HCT116 (cell line): ENCODE measurements at places on chromosomes 12 and 14.

DNA sequence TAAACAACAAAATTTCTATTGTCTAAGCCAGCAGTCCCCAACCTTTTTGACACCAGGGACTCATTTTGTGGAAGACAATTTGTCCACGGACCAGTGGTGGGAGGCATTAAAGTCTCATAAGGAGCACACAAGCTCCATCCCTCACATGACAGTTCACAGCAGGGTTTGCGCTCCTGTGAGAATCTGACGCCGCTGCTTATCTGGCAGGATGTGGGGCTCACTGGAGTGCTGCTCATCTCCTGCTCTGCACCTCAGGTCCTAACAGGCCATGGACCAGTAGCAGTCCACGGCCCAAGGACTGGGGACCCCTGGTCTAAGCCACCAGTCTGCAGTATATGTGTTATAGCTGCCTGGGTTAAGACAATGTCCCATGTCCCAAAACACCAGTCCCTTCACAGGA is 27.2 kb downstream of the VCPKMT start:
- no peak for DNase-seq

GRCh38 chr14:104246401-104247335 is 108.3 kb downstream of the KIF26A start:
- DNase-seq, result no peak

DNA sequence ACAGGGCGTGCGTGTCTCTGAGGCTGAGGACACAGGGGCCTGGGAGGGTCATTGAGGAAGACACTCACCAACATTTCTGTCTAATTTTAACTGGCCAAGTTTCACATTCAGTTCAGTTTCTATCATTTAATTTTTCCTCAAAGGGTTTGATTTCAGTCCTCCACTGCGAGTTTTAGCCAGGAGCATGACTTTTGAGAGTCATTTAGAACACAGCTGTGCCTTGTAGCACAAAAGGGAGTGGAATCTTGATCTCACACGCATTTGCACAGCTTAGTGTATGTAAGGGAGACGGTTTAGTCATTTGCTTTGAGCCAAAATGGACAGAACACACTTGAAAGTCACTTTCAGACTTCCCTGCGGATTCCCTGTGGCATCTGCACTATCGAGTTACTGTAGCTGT is 1090.8 kb downstream of the BCL11B start:
- DNase-seq, result no peak

GRCh38 chr14:68143341-68143841 is 323.8 kb downstream of the RAD51B start:
- DNase-seq, result no peak

- no peak for DNase-seq
Measured at GRCh38 chr12:130981911-130982310, 28.2 kb downstream of the ADGRD1 start.

DNA sequence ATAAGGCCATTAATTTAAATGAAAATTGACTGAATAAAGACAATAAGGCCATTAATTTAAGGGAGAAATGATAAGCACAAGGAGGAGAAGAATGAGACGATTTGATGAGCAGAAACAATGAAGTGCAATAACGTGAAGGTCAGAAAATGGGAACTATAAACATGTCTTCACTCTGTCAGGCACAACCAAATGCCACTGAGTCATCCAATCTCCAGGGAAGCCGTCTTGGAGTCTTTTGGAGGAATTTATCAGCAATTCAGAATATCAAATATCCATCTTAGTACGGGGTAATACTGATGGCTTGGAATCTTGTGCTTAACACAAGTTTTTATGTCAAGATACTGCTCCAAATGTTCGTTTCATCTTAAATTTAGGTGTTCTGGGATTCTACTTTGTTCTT is 159.9 kb downstream of the CAPZA3 start:
- DNase-seq, result no peak

DNA sequence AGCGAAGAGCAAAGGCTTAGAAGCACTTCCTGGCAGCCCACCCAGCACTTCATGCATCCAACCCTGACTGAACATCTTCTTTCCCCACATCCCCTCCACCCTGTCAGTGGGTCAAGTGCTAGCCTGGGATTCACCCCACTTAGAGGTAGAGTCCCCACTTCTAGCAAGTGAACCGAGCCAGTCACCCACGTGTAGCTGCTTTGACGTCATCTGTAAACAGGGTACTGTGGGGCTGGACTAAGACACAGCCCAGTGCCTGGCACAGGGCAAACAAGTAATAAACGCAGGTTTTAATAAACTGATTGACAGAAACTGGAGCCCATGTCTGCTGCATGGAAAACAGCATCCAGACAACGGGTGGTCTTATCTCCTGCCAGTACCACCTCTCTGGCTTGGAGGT is 61.7 kb downstream of the ITPK1 start:
- no peak for DNase-seq

GRCh38 chr12:42679466-42679865 is 89.9 kb upstream of the PRICKLE1 start:
- DNase-seq, result no peak

GRCh38 chr12:20125276-20125798 is 243.0 kb upstream of the PDE3A start:
- DNase-seq, result no peak

DNA sequence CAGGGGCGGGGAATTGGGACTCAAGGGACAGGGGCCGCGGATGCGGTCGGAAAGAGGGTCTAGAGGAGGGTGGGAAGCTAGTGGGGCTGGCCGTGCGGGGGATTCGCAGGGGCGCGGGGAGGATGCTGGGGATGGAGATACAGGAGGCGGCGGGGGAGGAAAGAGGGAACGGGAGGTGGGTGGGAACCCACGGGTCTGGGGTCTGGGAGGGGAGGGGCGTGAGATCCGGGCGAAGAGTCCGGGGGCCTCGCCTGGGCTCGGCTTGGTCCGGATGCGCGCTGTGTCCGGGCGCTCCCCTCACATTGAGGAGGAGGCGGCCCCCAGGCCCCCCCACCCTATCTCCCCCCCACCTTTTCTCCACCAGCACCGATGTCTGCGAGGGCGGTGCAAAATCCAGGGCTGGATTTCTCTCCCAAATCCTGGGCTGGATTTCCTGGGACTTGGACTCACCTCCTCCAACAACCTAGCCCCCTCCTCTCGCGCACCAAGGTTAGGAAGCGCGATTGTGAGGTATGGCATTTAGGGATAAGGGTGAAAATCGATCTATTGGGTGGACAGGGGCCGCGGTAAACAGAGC is at the start of gene AGAP2:
Gene AGAP2 (minus strand): TSS at position 82 of the 577 bp plus-strand sequence. CDS start 496 bp downstream, outside the sequence.
- no peak for DNase-seq

DNA sequence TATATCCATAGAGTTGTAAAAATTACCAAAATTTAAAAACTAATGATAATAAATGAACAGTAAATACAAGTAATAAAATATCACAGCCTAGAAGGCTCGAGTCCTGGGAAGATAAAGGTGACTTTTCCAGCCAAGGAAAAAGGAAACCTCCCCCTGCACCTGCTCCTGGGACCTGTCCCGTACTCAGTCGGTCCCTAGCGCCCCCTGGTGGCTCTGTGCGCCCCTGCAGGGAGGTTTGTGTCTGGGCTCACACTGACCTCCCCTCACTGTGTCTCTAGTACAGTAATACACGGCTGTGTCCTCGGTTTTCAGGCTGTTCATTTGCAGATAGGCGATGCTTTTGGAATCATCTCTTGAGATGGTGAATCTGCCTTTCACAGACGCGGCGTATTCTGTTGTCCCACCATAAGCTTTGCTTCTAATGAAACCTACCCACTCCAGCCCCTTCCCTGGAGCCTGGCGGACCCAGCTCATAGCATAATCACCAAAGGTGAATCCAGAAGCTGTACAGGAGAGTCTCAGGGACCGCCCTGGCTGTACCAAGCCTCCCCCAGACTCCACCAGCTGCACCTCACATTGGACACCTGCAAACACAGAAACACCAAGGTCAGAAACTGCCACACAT is 1030.4 kb downstream of the TMEM121 start:
- DNase-seq, result no peak

- no peak for DNase-seq
Measured at GRCh38 chr14:35632271-35632670, 98.3 kb downstream of the INSM2 start.

GRCh38 chr12:22287101-22287500 is 47.4 kb downstream of the ST8SIA1 start:
- no peak for DNase-seq

DNA sequence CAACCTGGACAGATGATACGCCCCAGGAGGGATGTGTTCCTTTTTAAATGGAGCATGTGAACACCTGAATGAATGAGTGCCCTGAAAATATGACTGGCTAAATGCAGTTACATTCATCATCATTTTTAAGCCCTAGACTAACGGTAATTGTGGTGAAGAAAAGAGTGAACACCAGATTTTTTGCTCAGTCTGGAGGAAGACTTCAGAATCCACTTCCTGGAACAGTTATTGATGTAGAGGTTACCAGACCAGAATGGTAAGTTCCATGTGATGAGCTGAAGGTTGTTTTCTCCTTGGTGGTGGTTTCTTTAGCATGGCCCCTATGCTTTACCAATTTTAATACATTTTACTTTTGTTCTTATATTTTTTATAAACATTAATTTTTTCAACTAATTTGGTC is 29.3 kb downstream of the PIWIL1 start:
- no peak for DNase-seq

- no peak for DNase-seq
Measured at GRCh38 chr14:97948841-97949240, 1151.7 kb downstream of the VRK1 start.

GRCh38 chr14:22570132-22570949 is 18.7 kb downstream of the DAD1 start:
- DNase-seq, result peak; percentile 79

DNA sequence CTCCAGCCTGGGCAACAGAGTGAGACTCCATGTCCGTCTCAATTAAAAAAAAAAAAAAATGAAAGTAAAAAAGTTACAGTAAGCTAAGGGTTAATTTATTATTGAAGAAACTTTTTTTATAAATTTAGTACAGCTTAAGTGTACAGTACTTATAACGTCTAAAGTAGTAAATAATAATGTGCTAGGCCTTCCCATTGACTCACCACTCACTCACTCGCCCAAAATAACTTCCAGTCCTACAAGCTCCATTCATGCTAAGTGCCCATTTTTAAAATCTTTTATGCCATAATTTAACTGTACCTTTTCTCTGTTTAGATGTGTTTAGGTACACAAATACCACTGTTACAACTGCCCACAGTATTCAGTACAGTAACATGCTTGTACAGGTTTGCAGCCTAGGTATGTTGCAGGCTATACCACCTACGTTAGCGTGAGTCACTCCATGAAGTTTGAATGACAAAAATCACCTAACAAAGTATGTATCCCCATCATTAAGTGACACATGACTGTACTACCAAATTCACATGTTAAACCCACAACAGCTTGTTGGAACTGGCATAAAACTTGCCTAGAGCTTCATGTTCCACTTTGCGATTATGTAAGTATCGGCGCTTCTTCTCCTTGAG is 10.7 kb downstream of the KANSL2 start:
- no peak for DNase-seq

DNA sequence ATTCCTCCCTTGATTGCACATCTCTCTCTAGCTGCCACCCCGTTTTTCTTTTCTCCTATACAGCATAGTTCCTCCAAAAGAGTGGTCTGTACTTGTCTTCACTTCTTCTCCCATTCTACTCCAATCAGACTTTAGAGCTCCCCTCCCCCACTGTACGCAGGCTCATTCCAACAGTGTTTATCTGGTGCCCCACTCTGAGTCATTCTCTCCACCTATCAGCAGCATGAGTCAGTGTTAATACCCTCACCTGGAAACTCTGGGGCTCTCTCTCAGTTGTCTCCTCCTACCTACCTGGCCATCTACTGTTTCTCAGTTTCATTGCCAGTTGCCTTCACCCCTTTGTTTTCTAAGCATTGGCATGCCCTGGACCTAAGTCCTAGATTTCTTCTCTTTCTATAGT is 175.1 kb upstream of the ARHGAP5 start:
- peak; percentile 81 for DNase-seq

GRCh38 chr12:130026608-130027176 is 122.9 kb upstream of the TMEM132D start:
- no peak for DNase-seq

DNA sequence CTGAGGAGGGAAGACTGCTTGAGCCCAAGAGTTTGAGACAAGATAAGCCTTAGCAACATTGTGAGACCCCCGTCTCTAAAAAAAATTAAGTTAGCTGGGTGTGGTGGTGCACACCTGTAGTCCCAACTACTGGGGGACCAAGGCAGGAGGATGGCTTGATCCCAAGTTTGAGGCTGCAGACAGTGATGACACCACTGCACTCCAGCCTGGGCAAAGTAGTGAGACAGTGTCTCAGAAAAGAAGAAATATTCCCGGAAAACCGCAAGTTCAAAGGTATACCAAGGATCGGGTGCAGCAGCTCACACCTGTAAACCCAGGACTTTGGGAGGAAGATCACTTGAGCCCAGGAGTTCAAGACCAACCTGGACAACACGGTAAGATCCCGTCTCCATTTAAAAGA is 5.8 kb downstream of the PTGES3 start:
- no peak for DNase-seq

GRCh38 chr14:33709711-33710110 is 241.2 kb downstream of the EGLN3 start:
- DNase-seq, result no peak

DNA sequence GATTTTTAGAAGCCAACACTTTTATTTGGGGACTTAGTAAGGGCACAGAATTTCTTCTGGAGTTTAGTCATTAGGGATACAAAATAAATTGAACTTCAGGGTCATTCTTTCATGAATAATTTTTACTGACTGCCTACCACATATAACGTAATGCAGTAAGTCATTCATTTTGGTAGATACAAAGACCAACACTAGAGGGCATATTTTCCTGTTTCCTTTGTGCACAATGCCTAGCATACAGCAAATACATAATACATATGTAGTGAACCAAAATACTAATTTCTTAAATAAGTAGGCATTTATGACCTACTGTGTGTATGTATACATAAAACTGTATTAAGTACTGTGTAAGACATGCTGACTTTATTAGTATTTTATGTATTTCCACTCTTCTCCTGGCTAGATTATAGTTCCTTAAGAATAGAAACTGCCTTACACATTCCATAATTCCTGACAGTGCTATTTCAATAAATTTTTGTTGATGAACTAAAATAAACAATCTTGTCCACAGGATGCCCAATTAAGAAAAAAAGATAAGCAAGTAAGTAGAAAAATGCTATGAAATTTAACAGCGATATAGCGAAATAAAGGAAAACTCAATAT is 47.9 kb downstream of the PPP1R12A start:
- DNase-seq, result peak; percentile 41

DNA sequence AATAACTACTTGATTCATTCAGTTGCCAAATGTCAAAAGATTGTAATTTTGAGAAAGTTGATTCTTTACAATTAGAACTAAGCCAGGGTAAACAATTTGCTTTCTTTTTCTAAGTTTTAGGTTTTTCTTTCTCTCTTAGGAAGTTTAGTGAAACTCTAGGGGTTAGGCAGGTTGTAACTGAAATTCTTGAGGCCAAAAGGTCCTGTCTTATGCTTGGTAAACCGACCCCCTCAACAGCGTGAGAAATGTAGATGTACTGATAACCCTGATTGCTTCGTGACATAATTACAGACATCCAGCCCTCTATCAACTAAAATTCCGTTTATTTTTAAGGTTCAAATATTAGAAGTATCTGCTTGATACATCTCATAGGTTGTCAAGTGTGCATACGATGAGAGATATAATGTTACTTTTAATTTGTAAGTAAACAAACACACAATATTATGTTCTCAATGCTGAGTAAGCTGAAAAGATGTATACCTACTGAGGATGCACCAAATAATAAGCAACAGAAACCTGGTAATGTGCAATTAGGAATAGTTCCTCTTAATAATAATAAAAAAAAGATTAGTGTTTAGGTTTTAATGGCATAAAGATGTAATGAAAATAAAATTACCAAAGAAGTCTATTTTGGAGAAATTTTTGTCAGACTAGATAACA is 7.2 kb downstream of the FUT8 start:
- DNase-seq, result no peak
